ENCODE measurements at places on chromosomes 2 and 18.
A peak's percentile ranks its signal among the peaks of the same experiment; 100 is the strongest.

GRCh38 chr2:203104273-203104672 is 89.6 kb downstream of the NBEAL1 start:
- no peak for DNase-seq

- DNase-seq = no peak
These were observed 361.2 kb upstream of the GALNT5 start for GRCh38 chr2:156896294-156896693.

- no peak for DNase-seq
These were observed 274.0 kb upstream of the FAM98A start for GRCh38 chr2:33873076-33873605.

DNA sequence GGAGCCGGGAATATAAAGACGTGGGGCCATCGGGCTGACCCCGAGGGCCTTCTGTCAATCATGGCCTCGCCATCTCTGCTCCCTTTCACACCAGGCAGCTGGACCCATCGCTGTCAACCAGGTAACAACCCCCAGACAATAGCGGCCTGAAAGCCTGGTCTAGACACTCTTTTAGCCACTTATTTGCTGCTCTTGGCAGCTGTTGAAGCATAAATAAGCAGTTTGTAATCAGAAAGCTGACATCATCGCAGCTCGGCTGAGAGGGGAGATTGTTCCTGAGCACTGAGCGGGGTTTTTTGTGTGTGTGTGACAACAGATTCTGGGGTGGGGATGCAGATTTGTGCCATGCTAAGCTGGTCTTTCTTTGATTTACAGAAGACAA is 423.6 kb upstream of the POU3F3 start:
- no peak for DNase-seq

DNA sequence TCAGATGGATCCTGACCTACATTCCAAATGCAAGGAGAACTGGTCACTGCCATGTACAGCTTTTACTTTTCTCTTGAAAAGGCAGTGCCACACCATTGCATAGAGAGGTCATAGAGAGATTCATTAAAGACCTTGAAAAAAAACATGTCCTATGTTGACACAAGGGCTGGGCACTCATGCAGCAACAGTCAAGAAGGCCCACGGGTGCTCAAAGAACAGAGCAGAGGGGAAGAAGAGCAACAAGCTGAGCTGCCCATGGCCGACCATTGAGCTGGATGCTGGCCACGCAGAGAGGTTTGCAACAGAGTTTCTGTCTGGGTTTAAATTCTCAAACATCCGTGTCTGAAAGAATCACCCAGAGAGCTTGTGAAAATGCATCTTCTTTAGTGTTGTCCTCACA is 99.1 kb downstream of the ADD2 start:
- no peak for DNase-seq

- no peak for DNase-seq
These were observed 220.5 kb downstream of the PIEZO2 start for GRCh38 chr18:10928772-10929373.

- no peak for DNase-seq
These were observed 56.9 kb downstream of the SMAD7 start for GRCh38 chr18:48893608-48894600.

- DNase-seq = no peak
These were observed 325.5 kb upstream of the HS6ST1 start for GRCh38 chr2:128644156-128644555.

DNA sequence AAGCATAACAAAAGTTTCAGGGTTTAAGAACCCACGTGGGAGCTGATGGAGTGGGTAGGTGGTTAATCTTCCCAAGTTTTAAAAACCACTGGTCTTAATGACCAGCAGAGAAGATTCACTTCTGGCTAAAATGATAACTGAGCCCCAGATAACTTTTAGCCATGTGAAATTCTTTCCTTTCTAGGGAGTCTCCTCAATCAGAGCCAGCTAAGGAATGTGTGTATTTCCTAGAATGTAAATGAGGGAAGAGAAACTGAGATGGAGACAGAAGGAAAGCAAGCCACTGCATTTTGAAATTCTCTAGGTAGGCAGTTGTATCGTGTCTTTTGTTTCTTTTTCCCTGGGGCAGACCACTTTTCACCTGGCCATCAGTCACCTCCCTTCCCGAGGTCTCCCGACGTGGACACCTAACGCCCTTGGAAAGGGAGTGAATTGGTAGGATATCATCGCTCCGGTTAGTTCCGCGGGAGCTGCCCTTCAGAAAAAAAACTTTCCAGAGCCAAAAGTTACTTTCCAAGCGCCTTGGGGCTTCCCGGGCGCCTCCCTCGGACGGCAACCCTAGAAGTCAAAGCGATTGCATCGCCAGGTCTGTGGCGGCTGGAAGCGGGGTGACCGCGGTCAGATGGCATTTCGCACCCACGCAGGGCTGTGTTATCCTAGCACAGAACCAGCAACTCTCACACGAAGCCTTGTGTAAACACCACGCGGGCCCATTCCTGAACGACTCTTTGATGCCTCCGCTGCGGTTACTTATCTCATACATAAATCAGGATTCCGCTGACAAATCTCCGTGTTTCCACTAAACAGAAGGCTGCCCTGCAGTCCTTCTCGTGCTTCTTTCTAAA is 1.3 kb downstream of the COLEC12 start:
- DNase-seq = peak; percentile 76

GRCh38 chr2:174925046-174925784 is 80.0 kb downstream of the CHN1 start:
- no peak for DNase-seq

DNA sequence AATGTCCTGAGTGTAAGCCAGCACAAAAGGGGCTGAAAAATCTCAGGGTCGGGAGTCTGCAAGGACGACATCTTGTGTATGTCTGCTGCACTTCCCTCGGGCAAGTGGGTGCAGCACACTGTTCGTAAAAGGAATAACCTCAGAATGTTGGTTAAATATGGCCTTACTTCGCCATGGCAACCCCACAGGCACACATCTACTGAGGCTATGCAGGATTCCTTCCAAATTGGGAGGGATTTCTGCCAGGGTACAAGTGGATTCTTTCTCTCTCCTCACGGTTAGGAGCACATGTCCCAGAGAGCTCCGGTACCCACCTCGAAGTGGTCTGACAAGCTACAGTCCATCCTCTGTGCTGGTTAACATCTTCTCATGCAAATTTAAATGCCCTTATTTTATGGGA is 277.7 kb upstream of the PXDN start:
- no peak for DNase-seq

DNA sequence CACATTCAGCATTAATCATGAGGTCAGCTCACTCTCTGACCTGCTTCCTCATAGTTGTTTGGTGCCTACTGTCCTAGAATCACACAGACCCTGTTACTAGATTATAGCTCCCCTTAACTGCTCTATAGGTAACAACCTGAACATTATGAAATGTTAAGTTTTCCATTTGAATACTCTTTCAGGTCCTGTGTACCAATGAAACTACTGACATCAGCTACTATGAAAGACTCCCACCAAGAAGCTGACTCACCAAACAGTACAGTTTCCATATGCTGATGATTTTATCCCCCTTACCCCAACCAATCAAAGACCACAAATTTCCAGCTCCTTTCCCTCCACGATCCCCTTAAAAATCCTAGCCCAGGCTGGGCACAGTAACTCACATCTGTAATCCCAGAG is 56.3 kb downstream of the SRBD1 start:
- DNase-seq = no peak

DNA sequence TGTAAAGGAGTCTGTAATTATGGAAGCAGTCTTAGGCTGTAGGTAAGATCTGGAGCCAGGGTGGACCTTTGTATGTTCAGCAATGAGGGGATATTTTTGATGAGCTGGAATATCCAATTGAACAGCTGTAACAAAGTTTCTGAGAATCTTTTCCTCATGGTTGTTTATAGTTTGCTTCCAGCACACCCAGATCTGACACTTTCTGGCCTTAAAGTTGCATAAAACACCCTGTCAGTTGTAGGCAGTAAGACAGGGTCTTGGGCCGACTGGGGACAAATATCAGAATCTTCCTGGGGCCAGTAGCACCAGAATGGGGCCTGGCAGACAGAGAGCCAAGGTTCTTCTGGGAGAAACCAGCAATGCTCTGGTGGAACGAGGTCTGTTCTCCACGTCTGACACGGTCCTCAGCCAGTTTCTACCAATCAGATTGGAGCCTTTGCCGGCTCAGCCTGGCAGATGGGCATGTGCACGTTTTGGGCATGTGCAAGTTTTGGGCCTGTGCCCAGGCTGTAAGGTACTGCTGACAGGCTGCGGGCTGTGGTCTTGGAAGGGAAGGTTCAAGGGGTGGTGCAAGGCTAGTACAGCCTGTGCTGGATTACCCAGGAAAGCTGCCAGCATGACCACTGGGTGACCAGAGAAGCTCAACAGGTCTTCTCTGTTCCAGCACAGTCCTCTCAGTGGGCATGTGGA is 89.8 kb downstream of the PRKCE start:
- DNase-seq = no peak

- DNase-seq = no peak
These were observed 13.8 kb upstream of the DIS3L2 start for GRCh38 chr2:231947694-231948093.

DNA sequence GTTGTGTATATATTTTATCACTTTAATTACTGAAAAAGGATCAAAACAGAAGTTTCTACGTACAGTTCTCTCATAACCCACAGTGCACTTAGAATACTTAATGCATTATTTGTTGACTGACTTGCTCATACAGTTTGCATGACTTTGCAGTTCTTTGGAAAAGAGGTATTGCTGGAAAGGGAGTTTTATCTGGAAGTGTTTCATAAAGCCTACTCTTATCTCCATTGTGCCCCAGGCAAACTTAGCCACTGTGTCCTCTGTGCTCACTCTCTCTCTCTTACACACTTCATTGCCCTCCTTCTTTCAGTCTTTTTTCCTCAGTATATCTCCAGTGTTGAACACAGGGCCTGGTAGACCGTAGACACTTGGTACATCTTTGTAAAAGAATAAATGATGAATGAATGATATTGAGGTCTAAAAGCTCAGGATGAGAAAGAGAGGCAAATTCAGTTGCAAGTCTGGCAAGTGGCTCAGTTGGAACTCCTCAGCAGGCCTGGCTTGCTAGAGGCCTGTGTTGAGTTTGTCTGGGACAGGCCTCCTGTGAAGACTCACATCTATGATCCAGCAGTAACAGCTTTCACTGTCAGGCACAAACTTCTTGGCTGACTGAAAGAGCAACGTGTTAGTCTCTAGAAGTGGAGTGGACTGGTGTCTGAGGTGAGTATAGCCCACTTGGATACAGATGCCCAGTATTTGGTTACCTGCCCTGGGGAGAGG is 56.1 kb downstream of the SETBP1 start:
- no peak for DNase-seq

- DNase-seq = no peak
These were observed 58.3 kb downstream of the FEZ2 start for GRCh38 chr2:36539631-36540030.

DNA sequence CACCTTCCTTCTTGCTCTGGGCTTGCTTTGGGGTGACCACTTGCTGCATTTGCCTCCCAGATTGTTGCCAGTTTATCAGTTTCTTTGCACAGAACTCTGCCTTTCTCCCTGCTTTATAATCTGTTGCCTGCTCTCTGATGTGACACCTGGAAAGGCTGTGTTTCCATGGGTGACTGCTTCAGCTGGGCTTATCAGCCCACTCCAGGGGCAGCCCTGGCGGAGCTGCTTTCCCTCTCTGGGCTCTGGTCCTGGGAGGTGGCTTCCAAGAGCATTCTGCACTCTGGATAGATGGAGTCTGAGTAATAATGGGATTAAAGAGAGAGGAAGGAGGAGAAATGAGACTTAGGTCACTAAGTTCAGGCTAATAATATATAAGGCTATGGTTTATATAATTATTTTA is 352.7 kb downstream of the TSN start:
- no peak for DNase-seq

DNA sequence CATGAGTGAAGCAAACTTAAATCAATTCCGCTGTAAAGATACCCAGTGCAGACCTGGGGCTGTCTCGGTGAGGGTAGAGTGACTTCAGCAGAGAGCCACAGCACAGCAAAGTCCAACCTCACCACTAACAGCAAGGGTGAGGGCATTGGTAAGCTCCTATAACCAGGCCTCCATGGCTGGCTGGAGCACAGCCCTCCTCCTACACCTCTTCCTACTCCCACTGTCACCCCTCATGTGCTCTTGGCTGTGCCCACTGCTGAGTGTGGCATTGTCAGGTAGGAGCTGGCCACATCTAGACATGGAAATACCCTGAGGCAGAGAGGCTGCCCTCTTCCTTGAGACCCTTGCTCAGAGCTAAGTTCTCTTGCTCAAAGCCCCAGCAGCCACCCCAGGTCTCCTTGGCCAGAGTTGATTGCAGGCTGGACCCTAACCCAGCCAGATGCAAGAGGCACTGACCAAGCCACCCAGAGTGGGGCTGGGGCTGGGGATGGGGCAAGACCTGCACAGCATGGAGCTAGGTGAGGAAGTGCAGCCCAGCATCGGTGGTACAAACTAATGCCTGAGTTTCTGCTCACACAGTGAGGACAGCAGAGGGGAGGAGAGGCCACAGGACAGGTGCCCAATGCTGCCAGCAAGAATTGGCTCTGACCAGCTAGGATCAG is 77.6 kb upstream of the RAB6C start:
- no peak for DNase-seq

All from non-pigmented ciliary epithelial cell (primary cell).